ENCODE measurements at places on chromosomes 11 and 22.

GRCh38 chr11:66081505-66081904, 11.4 kb downstream of the PACS1 start:
- DNase-seq = peak; percentile 37

GRCh38 chr11:134277183-134278001, 1.2 kb downstream of the GLB1L3 start:
- DNase-seq = no peak

GRCh38 chr11:92413757-92414513, 189.3 kb downstream of the FAT3 start:
- DNase-seq = no peak

GRCh38 chr11:69166218-69167115, 10.7 kb downstream of the SMIM38 start:
- no peak for DNase-seq

DNA sequence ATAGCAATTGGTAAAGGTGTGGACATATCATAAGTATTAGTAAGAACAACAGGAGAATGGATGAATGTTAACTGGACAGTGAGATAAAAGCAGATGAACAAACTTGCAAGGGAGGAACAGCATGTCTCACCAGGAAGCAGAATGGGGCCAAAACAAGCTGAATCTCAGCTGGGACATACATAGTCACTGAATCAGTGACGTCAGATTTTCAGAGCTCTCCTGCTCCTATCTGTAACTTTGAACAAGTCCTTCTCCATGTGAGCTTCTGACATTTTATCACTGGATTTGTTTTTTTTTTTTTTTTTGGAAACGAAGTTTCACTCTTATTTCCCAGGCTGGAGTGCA, 118.7 kb downstream of the BBOX1 start:
- DNase-seq = no peak
